ENCODE measurements at places on chromosomes 4 and X.

DNA sequence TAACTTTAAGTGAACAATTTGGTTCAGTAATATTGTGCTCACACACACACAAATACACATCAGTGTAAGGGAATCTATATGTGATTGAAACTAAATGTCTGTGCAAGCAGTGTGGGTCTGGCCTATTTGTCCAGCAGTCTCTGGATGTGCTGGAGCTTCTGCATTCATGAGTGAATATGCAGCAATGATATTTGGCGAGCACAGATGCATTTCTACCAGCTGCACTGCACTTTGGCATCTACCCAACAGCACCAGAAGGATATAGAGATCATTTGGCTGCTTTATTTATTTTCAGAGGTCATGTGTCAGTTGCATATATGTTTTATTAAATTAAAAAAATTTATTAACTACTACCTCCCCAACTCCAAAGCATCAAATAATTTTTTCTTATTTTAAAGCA lies 613.4 kb upstream of the NR3C2 start:
- no peak for DNase-seq

- DNase-seq: no peak
Observed at GRCh38 chr4:182921608-182922007, 4.4 kb upstream of the DCTD start.

- DNase-seq: peak; percentile 81
Observed at GRCh38 chr4:161554372-161554990, 609.3 kb downstream of the FSTL5 start.

- no peak for DNase-seq
Observed at GRCh38 chr4:15162046-15162445, 159.8 kb downstream of the CPEB2 start.

Data from iris pigment epithelial cell (primary cell).